ENCODE measurements at places on chromosomes 7 and 10. TPM values are rescaled to one million over a fixed set of nuclear protein-coding genes. Genes with fewer than 3 reads are reported as not detected.

CRYGN gene
- total RNA-seq: not detected

FFAR4 gene
- total RNA-seq: not detected

CYP2C8 gene
- total RNA-seq: not detected

UTF1 gene
- not detected for total RNA-seq

FAM25C gene
- total RNA-seq: not detected
